Placental pericyte (primary cell): ENCODE measurements at places on chromosomes 6 and 20. TPM values are rescaled to one million over a fixed set of nuclear protein-coding genes. Genes with fewer than 3 reads are reported as not detected.

BMP2 gene
- 6.8 and 45.2 TPM in 2 replicates for total RNA-seq

CTSZ gene
- 134 and 156 TPM in 2 replicates for total RNA-seq

WFDC10B gene
- total RNA-seq: not detected in 2 replicates

UBD gene
- total RNA-seq: not detected in 2 replicates

COL12A1 gene
- 362 and 404 TPM in 2 replicates for total RNA-seq

TRAPPC3L gene
- total RNA-seq: under 0.01 TPM in 1 of 2 replicates, not detected in the other

AGER gene
- 0.29 and 0.66 TPM in 2 replicates for total RNA-seq

CNR1 gene
- under 0.01 TPM in 1 of 2 replicates, not detected in the other for total RNA-seq

VGLL2 gene
- total RNA-seq: not detected in 2 replicates

SRMS gene
- total RNA-seq: not detected in 2 replicates

SASH1 gene
- 47.5 and 108 TPM in 2 replicates for total RNA-seq

TMEM74B gene
- total RNA-seq: not detected in 2 replicates

TRIM10 gene
- not detected in 2 replicates for total RNA-seq

CLPSL2 gene
- not detected in 2 replicates for total RNA-seq

SNPH gene
- 11.8 and 20.2 TPM in 2 replicates for total RNA-seq

DNMT3B gene
- 2.2 and 5.2 TPM in 2 replicates for total RNA-seq

TREM1 gene
- total RNA-seq: 0.29 and 0.44 TPM in 2 replicates

PBOV1 gene
- not detected in 2 replicates for total RNA-seq

DLK2 gene
- 0.44 and 0.57 TPM in 2 replicates for total RNA-seq

NNAT gene
- total RNA-seq: 0.22 and 0.43 TPM in 2 replicates

NR2E1 gene
- not detected in 2 replicates for total RNA-seq

MGME1 gene
- 9.0 and 21.8 TPM in 2 replicates for total RNA-seq

ARMC12 gene
- 0.88 TPM in 1 of 2 replicates, not detected in the other for total RNA-seq

DUSP15 gene
- total RNA-seq: under 0.01 TPM in 1 of 2 replicates, not detected in the other

RNF182 gene
- under 0.01 and 2.3 TPM in 2 replicates for total RNA-seq

RSPH9 gene
- total RNA-seq: 0.43 and 0.66 TPM in 2 replicates

HRH3 gene
- total RNA-seq: not detected in 2 replicates

BTN1A1 gene
- not detected in 2 replicates for total RNA-seq

LYRM2 gene
- total RNA-seq: 18.6 and 25.5 TPM in 2 replicates

HDGFL1 gene
- not detected in 2 replicates for total RNA-seq
